A172 (cell line): ENCODE measurements at places on chromosomes 4 and X. TPM values are rescaled to one million over a fixed set of nuclear protein-coding genes. Genes with fewer than 3 reads are reported as not detected.

STPG2 gene
- 0.19 TPM in 1 of 2 replicates, not detected in the other for total RNA-seq

FAM47B gene
- not detected in 2 replicates for total RNA-seq

ANK2 gene
- 21.2 and 25.6 TPM in 2 replicates for total RNA-seq

MAGEC3 gene
- total RNA-seq, result not detected in 2 replicates

CXorf65 gene
- not detected in 2 replicates for total RNA-seq

SNX12 gene
- total RNA-seq, result 69.0 and 101 TPM in 2 replicates

TRAPPC2 gene
- total RNA-seq, result 21.4 and 22.4 TPM in 2 replicates

BBS12 gene
- total RNA-seq, result 3.3 and 5.2 TPM in 2 replicates

GRCh38 chrX:18725310-18725943, 18.0 kb downstream of the PPEF1 start:
- DNase-seq, result no peak

DNA sequence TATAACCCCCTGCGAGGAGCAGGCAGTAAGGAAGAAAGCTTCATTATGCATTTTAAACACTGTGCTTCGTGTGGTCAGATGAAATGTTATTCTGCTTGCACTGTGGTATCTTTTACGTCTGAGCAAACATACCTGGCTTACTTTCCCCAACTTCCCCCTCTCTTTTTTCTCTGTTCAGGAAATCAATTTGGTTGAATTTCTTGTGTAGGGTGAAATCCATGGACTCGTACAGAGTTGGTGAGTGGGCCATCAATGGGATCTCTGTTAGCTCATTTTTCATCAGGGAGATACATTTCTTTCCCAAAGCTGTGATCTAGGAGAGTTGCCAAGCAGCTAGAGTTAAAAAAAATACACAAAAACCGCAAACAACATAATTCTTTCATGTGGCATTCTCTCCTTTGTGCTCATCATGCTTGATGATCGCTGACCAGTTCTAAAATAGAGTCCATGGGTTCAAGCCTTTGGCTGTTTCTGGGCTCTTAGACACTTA, 98.5 kb downstream of the FRAS1 start:
- peak; percentile 15 for DNase-seq

DNA sequence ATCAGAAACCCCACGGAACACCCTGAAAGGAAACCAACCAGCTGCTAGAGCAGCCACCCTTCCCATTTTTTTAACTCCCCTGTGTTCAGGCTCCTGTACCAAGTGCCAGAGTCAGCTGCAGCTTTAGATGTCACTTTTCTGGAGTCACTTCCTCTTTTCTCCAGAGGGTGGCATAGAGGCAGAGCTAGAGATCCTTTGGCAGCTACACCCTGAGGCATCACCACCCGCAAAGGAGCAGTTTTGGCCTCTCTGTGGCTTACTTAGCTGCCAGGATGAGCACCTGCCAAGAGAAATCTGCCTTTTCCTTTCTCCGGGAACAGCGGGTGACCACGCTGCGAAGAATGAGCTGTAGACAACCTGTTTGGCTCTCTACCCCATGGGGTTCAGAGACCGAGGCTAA, 58.0 kb upstream of the CHRDL1 start:
- DNase-seq, result peak; percentile 6

DNA sequence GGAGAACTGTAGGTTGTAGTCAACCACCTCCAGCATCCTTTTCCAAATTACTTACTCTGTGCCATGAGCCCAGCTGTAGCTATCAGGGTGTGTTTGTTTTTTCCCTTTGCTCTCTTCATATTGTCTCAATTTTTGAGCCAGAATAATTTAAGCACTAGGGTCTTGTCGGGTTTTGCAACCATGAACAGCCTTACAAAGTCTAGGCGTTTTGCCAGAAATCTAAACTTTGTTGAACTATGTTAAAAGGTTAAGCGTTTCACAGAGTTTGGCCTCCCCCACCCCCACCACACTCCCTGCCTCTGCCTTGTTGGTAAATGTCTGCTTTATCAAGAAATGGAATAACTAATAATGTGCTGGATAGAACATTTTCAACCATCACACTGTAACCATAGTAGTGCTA, 190.6 kb upstream of the TTC29 start:
- DNase-seq, result no peak

DNA sequence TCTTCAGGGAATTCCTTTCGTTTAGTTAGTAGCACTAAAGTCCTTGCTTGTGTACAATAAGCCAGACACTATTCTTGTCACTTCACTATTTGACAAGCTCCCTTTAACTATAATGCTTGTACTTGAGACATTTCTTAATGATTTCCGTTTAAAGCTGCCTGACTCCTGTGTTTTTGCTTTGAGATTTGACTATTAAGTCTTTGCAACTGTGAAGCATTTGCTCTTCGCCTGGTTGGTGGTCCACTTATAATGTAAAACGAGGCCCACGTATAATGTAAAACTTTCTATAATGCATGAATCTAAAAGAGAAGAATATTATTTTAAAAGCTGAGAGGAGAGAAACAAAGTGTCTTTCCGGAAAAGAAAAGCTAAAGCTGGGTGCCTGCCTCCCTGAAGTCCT, 204.1 kb upstream of the FAM47C start:
- DNase-seq, result no peak

DNA sequence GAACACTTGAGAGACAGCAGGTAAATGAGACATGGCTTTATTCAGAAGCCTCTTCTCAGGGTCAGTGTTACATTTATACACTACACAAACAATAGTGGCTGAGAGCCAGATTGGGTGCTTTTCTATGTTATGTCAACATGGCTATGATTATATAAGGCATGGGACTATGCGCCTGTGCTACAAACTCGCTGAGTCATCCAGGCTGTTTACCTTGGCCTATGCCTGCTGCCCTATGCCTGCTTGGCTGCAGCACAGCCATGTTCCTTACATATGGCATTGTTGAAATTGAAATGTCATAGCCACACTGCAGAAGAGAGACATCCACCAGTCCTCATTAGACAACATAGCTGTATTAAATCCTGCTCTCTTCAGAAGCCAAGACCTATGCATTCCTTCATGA, 236.3 kb upstream of the NWD2 start:
- DNase-seq, result peak; percentile 63

DNA sequence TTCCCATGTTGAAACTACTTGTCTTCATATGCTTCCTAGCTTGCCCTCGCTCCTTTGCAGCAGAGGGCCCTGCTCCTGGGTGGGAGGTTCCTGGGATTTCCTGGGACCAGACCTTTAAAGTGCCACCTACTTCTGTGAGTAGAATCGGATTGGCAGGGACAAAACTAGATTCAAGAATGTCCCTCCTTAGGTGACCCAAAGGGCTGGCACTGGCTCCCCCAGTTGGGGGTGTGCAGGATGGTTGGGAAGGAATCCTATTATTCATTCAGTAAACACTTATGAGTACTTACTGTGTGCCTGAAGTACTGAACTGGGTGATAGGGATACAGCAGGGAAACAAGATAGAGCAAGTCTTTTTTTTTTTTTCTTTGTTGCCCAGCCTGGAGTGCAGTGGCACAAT, 2.6 kb upstream of the KANTR start:
- DNase-seq, result no peak

- no peak for DNase-seq
Measured at GRCh38 chrX:698206-698605, 67.6 kb downstream of the SHOX start.

- no peak for DNase-seq
Measured at GRCh38 chr4:92529510-92529909, 225.7 kb downstream of the GRID2 start.

DNA sequence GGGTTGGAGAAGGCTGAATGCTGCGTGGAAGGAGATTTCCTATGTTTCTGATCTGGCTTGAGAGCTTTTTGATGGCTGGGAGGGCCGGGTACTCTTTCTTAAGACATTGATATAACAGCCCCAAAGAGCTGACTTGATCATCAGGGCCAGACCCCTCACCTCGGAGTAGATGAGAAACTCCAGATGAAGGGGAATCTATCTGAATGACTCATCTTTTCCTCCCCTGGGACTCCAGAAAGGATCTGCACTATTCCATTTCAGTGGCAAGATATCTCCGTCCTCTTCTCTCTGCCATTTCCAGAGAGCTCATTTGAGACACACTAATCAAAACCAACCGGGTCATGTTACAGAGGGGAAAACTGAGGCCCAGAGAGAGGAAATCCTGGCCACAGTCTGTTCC, 92.9 kb upstream of the MSX1 start:
- DNase-seq, result no peak

DNA sequence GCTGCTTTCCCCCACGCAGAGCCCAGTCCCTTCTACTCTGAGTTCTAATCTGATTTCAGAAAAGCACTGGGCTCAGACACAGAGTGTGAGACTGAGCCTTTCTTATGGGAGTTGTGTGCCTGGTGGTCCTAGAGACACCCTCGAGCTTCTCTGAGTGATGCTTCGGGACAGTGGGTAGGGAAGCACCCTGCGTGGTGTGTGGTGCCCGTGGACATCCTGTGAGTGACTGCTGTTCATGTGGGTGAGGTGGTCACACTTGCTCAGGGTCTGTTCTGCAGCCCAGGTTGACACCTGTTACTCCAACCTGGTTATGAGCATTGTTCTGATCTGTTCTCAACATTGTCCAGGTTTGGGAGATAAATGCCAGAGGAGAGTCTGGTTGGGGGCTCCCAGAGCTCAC, 6.1 kb downstream of the GPR78 start:
- no peak for DNase-seq

DNA sequence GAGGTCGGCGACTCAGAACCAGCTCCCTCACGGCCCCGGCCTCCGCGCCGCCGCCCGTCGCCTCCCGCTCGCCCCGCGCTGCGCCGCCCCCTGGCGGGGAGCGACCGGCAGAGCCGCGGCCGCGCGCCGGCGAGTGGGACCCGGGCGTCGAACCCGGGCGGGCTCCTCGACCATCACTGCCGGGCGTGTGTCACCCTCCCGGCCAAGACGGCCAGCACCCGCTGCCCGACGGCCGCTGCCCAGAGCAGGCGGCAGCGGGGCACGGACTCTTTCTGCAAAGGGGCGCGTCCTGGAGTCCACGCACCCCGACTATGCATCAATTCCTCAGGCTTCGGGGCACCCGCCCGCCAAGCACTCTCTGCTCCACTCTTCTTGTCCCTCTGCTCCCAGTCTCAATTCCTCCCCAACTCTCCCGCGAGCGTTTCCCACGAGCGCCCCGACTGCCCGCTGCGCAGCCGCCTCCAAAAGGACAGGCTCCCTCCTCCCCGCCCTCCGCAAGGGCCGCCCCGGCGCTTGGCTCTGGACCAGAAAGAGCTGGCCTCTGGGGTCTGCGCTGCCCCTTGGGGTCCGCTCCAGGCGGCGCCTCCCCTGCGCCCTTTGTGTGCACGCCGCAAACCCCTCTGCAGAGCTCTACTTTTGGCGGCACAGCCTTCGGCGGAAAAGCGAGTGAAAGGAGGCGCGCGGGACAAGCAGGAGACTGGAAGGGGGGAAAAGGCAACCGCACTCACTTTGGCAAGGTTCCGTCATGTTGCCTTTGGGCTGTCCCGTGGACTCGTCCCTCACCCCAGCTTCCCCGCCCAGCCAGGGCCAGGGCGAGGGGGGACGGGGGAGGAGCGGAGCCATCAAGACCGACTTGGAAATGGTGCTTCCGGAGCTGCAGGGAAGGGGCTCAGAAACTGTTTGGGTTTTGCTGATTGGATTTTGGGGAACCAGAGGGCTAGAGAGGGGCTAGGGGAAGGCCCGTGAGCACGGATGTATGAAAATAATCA, 1.0 kb downstream of the PDE5A start:
- peak; percentile 21 for DNase-seq

DNA sequence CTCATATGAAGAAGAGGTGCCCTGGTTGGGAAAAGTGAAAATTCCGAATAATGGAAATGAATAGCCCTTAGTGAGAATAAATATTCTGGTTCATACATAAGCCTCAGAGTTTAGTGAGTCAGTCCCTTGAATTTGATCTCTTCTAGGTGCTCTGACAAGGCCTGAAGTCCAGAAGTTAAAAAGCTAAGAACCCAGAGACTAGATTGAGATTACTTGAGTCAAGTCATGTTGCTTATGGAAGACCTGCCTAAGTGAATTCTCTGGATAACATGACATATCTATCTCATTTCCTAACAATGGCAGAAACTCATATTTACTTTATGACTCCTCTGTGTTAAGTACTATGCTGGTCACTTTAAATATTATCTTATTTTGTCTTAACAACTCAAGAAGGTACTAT, 10.5 kb upstream of the PRSS48 start:
- DNase-seq, result no peak

GRCh38 chrX:10288373-10288975, 131.7 kb downstream of the CLCN4 start:
- peak; percentile 25 for DNase-seq

DNA sequence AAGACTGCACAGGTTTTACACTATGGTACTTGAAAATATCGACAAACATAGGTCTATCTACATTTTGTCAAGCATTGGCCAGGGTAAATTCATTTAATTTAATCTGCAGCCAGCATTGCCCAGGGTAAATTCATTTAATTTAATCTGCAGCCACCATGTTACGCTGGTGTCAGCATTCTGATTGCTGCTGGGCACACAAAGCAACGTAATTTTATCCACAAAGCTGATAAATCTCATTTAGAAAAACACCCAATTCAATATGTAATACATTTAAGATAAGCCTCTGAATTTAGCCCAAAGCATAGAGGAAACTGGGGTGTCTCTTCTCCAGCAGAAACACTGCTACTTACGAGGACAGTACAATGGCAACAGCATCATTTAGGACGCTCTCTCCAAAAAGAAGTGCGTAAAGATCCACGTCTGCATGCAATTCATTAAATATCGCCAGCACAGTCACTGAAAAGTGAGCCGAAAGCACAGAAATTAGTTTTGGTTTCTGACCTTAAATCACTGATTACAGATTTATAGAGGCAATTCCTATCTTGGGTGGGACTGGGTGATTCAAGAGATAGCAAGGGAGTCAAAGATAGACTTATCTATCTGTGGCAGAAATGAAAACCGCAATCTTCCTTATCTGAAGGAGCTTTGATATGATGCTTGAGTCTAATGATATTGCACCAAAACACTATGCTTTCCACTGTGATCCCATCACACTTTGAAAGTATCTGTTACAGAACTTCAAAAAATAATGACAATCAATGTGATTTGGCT, 88.8 kb downstream of the CHST7 start:
- peak; percentile 59 for DNase-seq

- peak; percentile 16 for DNase-seq
Measured at GRCh38 chr4:87258677-87259076, 38.3 kb upstream of the KLHL8 start.

GRCh38 chr4:87838205-87838604, 5.4 kb downstream of the MEPE start:
- no peak for DNase-seq

DNA sequence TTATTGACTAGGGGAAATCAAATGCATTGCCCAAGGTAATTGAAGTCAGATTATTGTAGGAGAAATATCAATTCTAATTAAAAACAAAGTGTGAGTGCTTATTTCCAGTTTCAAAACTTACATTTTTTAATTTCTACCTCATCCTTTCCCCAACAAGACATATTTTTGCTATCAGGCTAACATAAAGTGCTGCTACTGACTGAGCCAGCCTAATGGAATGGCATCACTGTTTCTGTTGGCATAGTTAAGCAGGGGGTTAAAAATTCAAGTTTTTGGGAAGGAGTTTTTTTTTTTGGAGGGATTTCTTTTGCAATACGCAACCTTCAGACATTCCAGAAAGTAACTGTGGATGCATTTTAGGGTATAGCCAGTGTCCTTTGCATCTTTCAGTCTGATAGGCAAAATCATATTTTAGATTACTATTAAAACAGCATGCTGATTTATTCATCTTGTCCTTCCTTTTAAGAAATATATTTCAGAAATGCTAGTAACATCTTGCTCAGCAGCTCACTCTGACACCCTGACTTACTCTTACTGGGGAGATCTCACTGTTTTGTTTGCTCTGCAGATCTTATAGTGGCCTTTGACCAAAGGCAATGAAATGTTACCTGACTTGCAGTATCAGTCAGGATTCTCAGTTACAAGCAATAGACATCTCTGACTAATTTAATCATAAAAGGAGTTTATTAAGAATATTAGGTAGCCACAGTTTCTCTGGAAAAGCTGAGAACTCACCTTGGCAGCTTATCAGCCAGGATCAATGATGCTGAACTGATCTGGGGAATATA, 24.4 kb downstream of the GAB1 start:
- DNase-seq, result no peak
